Activated CD4-positive, alpha-beta T cell treated with anti-CD3 and anti-CD28 coated beads for 4 hours (primary cell): ENCODE measurements at places on chromosomes 12 and 14.
A peak's percentile ranks its signal among the peaks of the same experiment; 100 is the strongest.

- DNase-seq = peak; percentile 41
Measured at GRCh38 chr14:55245657-55246268, 25.5 kb upstream of the FBXO34 start.

DNA sequence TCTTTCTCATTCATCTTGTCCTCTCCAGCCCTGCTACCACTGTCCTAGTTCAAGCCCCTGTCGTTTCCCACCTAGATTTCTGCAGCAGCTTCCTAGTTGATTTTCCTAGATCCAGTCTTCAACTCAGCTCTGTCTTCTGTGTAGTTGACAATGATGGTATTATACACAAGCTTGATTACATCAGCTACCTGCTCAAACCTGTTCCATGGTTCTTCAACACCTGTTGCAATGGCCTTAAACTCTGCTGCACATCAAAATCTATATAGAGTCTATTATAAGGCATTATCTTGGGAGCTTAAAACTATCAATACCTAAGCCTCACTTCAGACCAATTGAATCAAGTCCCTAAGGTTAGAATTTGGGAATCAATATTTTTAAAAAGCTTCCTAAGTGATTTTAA lies 71.7 kb upstream of the PELI2 start:
- no peak for DNase-seq

GRCh38 chr12:115411121-115411520 lies 727.1 kb upstream of the TBX3 start:
- DNase-seq = no peak

GRCh38 chr14:61656341-61656740 lies 39.0 kb upstream of the HIF1A start:
- DNase-seq = no peak

- DNase-seq = no peak
Measured at GRCh38 chr12:68580911-68581310, 29.8 kb upstream of the RAP1B start.

DNA sequence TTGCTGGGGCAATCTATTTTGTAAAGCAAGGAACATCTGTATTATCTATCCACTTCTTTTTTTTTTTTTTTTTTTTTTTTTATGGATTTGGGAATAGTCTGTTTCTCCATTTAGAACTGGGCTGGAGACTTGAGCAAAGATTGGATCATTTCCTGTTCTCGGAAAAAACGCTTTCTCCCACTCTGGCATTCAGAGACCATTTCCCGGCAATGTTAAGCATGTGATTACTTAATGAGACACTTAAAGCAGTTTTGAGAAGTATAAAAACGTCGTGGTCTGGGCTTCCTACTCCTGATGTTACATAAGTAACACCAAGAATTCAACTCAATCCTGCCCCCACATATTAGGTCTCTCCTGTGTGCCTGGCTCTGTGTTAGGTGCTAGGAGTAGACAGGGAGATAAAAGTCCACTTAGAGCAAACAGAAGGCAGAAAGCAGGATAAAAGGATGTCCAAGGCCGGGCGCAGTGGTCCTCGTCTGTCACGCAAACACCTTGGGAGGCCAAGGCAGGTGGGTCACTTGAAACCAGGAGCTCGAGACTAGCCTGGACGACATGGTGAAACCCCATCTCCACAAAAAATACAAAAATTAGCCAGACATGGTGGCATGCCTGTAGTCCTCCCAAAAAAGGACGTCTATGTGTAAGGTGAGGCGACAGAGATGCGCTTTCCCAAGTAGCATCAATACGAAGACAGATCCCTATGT lies 152.1 kb upstream of the GSC start:
- DNase-seq = no peak

DNA sequence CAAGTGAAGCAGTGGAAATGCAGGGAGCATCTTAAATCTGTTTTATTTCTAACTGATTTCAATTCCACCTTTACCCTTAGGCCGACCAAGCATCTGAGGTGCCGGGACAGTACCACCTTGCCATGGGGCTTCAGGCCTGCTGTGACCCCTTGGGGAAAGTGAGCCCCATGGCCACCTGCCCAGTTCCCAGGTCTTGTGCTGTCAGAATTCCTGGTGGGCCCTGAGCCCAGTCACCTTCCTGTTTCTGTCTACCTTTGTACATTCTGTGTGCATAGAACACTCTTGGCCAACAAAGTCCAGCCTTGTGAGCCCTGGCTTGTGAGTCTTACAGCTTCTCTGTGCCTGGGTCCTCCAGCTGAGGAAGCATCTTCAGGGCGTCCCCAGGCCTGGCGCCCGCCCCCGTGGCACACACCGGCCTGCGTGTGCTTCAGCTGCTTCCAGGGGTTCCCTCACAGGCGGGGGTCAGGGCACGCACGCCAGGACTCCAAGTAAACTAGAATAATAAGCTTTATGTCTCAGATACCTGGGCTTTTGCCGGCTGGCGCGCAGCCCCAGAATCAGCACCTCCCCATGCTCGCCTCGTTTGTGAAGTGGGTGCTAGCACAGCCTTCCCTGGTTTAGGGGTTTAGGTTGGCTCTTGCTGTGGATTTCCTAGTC lies 10.3 kb downstream of the ZFYVE21 start:
- no peak for DNase-seq

- DNase-seq = no peak
Measured at GRCh38 chr14:51725061-51725460, 73.4 kb downstream of the FRMD6 start.

- DNase-seq = no peak
Measured at GRCh38 chr12:12159988-12160387, 89.2 kb downstream of the BCL2L14 start.

- no peak for DNase-seq
Measured at GRCh38 chr12:124389725-124390441, 95.0 kb downstream of the RFLNA start.

DNA sequence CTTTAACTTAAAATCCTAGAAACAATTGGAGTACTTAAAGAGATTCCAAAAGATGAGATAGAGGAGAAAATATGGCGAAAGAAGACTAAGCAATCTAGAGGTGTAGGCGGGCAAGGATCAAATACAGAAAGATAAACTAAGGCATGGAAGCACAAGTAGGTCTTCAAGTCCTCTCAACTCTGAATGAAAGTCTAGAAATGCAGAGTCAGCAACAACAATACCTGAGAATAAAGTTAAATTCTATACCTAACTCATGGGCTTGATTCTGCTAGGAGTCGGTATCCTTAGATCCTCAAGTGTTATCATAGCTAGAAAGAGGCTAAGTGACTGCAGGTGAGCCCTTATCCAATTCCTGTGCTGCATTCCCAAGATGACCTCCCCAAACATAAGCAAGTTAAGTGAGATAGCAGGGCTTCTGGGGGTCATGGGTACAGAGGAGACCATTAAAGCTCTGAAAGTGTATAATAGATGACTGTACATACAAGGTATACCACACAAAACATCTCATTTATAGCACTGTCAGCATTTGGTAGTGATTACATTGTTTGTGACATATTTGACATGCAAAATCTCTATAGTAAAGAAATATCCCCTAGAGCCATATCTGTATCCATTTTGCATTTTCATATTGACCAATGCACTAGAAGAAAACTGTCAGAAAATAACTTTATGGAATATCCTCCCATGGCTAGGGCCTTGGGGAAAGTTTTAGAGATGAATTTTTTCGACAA lies 82.5 kb upstream of the ARID2 start:
- DNase-seq = no peak

- no peak for DNase-seq
Measured at GRCh38 chr14:65291531-65291930, 121.0 kb upstream of the FUT8 start.

DNA sequence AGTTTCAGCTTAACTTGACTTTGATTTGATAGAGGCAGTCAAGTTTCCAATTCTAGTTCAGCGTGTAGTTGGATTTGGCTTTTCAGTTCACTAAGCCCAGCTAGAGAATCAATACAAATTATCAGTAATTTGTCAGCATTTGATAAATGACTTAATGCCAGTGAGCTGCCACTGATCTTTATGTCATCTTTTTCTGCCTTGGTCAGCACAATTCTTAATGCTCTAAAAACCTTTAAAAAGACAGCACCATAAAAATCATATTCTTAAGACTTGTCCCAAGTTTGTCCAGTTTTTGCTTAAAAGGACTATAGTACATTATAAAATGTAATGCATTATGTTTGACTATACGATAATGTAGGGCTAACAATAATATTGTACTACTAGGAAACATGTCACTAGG lies 920.5 kb downstream of the LRFN5 start:
- DNase-seq = no peak

DNA sequence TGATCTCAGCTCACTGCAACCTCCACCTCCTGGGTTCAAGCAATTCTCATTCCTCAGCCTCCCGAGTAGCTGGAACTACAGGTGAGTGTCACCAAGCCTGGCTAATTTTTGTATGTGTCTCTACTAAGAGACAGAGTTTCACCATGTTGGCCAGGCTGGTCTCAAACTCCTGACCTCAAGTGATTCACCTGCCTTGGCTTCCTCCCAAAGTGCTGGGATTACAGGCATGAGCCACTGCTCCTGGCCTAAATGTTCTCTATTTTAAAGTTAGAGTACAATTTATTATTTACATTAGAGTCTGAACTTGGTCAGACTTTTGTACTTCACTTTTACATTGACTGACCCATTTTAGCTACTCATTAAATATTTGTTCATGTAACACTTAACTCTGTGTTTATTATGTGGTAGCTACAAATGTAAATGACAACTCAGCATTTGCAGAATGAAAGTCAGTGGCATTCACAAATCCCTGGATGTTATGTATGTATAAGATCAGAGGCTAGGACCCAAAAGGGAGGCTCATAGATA lies 409.6 kb downstream of the APAF1 start:
- DNase-seq = no peak

- no peak for DNase-seq
Measured at GRCh38 chr12:98751580-98752115, 106.6 kb downstream of the APAF1 start.

- DNase-seq = no peak
Measured at GRCh38 chr12:75759842-75760572, 248.6 kb upstream of the KRR1 start.

GRCh38 chr12:48000878-48001504 lies 3.3 kb downstream of the COL2A1 start:
- no peak for DNase-seq

GRCh38 chr12:54404061-54405004 lies 14.7 kb downstream of the ITGA5 start:
- no peak for DNase-seq

DNA sequence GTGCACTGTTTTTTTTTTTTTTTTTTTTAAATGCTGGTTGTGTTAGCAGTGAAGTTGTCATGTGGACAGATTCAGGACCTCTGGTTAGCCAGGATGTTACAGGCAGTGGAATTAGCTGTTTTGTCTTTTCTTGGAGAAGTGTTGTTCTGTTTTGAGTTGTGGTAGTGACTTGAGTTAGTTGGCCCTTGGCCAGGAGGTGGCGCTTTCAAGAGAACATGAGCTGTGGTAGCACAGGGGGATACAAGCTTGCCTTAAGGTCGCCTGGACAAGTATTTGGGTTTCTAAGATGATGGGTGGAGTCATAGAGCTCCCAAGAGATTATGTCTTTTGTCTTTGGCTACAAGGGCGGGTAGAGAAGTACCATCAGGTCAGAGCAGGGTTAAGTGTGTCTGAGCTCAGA lies 33.3 kb upstream of the CCDC198 start:
- no peak for DNase-seq

GRCh38 chr12:65836419-65837197 lies 12.3 kb downstream of the HMGA2 start:
- DNase-seq = no peak

DNA sequence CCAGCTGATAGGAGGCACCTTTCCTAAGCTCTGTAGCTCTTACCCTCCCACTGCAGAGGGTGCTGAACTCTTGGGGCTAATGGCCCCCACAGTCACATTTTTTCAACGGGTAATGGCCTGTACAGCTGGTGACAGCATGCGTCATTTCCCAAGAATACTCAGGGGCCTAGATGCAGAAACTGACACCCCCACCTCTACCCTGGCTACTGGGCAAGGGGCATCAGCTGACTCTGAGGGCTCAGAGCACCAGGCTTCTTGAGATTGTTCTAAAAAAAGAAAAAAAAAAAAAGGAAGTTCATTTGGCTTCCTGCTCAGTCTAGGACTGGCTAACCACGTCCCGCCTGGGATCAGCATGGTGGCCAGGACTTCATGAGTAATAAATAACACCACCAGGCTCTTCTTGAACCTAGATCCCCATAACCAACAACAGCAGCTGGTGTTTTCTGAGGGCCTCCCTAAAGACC lies 35.2 kb downstream of the ZFP36L1 start:
- no peak for DNase-seq

- no peak for DNase-seq
Measured at GRCh38 chr12:132075714-132076553, 68.2 kb downstream of the DDX51 start.

DNA sequence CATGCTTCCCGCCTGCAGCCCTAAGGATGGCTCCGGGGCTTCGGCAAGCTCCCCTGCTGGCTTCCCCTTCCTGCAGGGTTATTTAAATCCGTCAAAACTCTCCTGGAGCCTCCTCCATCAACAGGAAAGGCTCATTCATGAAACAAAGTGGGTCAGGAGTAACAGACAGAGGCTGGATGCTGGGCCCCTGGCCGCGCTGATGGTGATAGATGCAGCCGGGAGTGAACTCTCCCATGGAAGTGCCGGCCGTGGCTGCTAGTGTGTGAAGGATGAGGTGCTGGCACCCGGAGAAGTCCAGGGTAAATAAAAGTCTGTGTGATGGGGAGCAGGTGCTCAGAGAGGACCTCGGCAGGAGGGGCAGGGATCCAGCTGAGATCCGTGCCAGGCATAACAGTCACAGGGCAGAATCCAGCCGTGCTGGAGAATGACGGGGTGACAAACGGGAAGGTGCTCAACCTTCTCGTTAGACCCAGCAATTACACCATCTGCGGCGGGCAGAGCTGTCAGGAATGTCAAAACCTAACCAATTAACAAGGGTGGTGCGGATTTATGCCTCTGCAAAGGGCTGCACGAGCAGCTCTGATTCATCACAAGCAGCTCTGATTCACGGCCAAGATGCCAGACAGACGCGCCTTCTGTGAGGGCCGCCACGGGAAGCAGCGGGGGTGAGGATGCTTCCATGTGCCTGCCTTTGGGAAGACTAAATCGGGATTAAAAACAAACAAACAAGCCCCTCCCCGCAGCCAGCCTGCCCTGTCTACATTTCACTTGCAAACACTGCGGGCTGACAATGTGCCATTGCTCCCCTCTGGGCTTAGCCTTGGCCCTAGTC lies 55.6 kb downstream of the SYNE3 start:
- no peak for DNase-seq

DNA sequence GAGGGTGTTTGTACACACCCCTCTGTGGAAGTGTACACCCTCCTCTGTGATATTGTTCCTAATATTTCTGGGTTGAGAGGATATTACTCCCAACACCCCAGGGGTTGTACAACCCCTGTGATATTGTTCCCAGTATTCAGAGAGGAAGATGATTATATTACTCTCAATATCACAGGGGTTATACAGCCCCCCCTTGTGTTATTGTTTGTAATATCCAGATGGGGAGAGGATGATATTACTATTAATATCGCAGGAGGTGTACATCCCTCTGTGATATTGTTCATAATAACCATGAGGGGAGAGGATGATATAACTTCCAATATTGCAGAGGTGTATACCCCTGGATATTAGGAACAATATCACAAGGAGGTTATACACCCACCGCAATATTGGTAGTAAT lies 566.1 kb upstream of the MIS18BP1 start:
- no peak for DNase-seq

- DNase-seq = no peak
Measured at GRCh38 chr14:94857950-94858349, 88.0 kb upstream of the GSC start.
